ENCODE measurements at places on chromosomes 1 and 21. TPM values are rescaled to one million over a fixed set of nuclear protein-coding genes. Genes with fewer than 3 reads are reported as not detected.
A peak's percentile ranks its signal among the peaks of the same experiment; 100 is the strongest.

DNA sequence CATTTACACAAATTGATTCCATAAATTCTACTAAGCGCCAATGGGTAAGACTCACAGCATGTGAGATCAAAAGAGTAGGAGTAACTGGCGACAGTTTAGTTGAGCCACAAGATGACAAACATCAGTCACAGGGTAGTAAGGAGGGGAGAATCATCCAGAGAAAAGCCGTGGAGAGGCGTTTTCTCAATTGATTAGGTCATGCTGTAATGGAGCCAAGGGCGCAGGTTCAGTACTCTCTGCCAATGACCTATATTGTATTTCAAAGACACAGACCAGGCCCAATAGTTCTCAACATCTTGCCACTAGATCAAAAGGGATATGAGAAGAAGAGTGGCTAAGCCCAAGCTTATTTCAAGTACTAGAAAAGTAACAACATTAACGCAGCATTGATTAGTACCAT, 467.5 kb downstream of the SMYD3 start:
- no peak for DNase-seq

DNA sequence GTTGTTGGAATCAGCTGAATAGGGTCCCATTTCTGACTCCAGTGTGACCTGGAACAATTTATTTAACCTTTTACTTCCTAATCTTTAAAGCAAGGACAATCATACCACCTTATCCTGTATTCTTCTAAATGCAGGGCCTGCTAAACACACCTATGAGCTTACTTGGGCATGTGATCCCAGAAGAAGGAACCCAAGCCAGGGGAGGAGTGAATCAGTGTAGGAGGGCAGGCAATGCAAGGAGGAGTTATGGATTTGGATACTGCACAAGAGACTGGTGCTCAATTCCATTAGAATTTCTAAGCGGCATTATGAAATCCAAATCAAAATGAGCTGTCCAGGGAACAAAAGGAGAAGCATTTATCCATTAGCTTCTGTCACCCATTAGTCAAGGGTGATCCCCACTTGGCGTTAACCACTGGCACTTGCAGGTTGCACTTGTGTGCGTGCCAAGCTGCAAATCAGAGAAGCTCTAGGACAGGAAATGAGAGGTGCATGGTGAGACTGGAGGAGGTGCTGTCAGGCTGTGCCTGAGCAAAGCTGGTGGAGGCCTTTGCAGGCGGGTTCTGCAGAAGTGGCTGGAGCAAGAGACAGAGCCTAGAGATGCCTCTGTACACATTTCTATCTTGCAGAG, 297.2 kb upstream of the PLXNA2 start:
- no peak for DNase-seq

DNA sequence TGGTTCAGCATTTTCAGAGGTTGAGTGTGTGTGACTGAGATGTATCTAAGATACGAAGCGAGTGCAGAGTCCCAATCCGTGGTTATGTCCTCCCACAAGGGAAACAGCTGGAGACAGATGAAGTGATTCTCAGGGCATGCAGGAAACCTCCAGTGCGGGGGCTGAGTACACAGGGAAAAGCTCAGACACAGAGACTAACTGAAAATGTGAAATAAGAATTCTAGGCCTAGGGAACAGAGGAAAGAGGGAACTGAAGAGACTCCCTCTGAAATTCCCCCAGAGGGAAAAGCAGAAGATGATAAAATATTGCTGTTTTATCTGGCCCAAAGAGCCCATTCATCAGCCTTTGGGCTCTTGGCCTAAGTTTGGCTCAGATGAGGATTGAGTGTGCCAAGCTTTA, 116.8 kb downstream of the LRRC53 start:
- DNase-seq, result no peak

- DNase-seq, result no peak
Measured at GRCh38 chr21:42061195-42061985, 9.7 kb upstream of the UMODL1 start.

DNA sequence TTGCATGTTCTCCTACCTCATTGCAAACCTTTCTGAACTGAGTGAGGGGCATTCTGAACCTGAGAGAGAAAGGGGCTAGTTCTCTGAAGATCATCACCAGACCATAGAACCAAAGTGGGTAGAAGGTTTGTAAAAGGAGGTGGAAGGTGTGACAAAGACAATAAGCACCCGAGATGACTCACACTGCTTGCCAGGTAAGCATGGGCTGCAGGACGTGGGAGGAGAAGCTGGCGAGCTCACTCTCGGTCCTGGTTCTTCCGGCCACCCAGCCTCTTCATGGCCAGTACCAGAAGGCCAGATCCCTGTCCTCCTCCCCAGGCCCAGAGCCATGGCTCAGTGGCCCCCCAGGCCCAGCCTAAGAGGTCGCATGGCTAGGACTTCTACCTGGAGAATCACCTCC, 128.3 kb downstream of the TMEM53 start:
- no peak for DNase-seq

GRCh38 chr1:206909161-206909882, 12.1 kb downstream of the IL24 start:
- DNase-seq, result no peak

GRCh38 chr1:160083968-160084770, 2.8 kb downstream of the KCNJ9 start:
- DNase-seq, result peak; percentile 20

- DNase-seq, result no peak
Measured at GRCh38 chr1:53979712-53980450, 33.7 kb downstream of the LRRC42 start.

DNA sequence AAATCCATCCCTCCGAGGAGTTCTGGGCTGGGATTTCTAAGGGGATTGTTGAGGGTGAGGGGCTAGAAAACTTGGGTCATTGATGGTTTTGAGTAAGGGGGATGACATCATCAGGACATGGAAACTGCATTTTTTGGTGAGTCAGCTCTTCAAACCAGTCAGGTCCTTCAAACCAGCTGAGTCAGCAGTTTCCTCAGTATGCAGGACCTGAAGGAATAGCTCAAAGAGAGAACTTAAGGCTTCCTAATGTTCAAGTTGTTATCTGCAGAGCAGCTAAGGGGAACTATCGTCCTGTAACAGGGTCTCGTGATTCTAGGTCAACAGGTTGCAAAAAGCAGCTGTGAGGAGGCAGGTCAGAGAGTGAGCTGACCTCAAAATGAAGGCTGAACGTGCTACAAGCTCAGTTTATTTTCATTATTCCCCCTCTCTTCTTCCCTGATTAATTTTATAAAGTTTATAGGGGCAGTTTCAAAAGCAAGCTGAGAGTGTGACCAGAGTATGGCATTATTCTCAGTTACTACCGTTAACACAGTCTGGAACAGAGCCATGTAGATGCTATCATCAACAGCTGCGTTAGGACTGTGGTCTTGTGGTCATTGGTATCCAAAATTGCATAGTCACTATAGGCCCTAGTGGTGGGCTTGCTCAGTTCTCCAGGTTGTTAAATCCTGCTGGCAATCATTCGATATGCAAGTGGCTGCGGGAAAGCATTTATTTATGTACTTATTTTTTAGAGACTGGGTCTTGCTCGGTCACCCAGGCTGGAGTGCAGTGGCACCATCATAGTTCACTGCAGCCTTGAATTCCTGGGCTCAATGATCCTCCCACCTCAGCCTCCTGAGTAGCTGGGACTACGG, 10.7 kb upstream of the SDC3 start:
- DNase-seq, result no peak

GRCh38 chr21:9774347-9774746, 747.0 kb upstream of the TPTE start:
- DNase-seq, result no peak

DNA sequence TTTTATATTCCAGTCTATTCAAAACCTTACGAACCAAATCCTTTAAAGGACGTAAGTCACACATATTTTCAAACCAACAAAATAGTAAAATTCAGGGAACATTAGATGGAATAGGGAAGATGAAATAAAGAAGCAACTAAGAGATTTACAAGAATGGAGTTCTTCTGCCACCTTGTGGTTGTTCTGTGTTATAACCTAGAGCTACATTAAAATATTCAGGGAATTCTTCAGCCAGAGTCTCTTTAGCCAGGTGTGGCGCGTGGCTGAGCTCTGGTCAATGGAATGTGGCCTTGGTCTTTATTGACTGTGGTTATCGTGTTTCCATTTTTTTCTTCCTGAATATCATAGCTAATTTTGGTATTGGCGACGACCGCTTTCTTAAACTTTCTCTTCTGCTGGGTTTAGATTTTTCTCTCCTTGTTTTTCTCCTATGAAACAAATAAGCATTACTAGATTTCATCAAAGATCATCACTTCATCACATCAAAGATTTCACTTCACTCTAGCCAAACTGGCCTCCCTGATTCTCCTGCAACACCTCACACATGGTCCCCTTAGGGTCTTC, 221.3 kb downstream of the MRPL39 start:
- DNase-seq, result peak; percentile 62

GRCh38 chr21:40143822-40144525, 276.7 kb downstream of the PCP4 start:
- DNase-seq, result peak; percentile 3

DNA sequence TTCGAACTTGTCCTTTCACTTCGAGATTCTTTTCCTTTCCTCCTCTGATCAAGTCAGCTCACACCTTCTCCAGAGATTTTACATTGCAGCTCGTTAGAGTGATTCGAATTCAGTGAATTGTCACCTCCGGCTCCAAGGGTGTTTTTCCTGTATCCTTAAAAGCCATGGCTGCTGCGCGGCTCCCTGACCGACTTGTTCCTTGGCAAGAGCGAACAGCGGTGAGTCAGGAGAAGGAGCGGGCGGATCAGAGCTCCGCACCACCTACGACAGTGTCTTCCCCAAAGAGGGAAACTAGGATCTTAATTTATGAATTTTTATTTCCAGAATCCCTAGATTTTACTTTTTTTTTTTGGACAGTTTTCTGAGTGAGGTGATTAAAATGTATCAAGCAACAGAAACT, 204.4 kb upstream of the ADGRL2 start:
- DNase-seq, result no peak

- DNase-seq, result no peak
Measured at GRCh38 chr1:108012553-108012952, 47.6 kb upstream of the VAV3 start.

GRCh38 chr1:44135886-44136285, 5.5 kb downstream of the KLF18 start:
- DNase-seq, result no peak

DNA sequence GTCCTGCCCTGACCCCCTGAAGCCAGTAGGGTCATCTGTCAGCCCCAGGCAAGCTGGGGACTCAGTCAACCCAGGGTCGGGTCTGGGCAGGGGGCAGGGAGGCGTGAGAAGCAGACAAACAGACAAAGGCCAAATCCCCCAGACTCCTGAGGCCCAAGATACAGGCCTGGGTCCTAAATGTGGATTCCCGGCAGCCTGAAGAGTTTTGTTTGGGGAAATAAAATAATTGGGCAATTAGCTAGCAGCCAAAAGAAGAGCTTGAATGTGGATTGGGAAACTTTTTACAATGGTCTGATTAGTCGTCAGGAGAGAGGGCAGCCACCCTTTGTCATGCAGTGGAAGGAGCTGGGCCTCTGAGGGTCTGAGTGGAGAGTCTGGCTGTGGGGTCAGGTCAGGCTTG, 4.5 kb upstream of the LEFTY2 start:
- no peak for DNase-seq

DNA sequence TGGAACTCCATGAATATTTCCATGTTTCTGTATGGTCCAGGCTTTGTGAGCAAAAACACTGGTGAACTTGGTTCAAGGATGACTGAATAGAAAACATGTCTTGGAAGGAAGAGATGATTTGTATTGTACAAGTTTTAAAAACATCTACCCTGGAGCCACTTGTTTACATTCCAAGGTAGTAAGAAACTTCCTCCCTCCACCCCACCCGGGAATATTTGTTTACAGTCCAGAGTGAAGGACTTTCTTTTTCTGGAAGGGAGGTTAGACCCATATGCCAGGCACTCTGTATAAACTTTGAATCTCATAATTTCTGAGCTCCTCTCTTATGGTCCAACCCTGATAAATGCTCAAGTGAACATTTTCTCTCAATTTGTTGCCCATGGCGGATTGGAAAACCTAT, 323.3 kb upstream of the LYPLAL1 start:
- no peak for DNase-seq

- no peak for DNase-seq
Measured at GRCh38 chr1:175802407-175803123, 59.2 kb upstream of the TNR start.

- no peak for DNase-seq
Measured at GRCh38 chr1:204073837-204074273, 940 bp downstream of the SOX13 start.

- DNase-seq, result no peak
Measured at GRCh38 chr1:111758373-111758772, 2.7 kb downstream of the DDX20 start.

- no peak for DNase-seq
Measured at GRCh38 chr1:25685938-25686665, 69.5 kb downstream of the MAN1C1 start.

DNA sequence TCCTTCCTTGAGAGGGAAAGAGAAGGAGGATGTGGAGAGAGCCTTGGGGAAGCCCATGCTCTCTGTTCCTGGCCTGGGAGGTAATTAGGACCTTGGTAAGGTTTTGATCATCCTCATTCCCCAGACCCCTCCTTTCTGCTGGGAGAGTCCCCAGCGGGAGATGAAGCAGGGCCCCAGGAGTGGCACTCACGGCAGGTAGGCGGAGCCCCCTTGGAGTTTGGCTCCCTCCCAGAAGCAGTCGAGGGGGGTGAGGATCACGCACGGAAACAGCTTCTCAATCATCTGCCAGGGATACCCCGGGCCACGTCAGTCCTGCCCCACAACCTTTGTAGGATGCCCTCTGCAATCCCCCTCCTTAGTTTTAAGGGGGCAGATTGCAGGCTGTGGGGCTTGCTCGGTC, 11.5 kb downstream of the PTCH2 start:
- no peak for DNase-seq

- no peak for DNase-seq
Measured at GRCh38 chr1:32533792-32534327, 5.4 kb upstream of the ZBTB8A start.

DNA sequence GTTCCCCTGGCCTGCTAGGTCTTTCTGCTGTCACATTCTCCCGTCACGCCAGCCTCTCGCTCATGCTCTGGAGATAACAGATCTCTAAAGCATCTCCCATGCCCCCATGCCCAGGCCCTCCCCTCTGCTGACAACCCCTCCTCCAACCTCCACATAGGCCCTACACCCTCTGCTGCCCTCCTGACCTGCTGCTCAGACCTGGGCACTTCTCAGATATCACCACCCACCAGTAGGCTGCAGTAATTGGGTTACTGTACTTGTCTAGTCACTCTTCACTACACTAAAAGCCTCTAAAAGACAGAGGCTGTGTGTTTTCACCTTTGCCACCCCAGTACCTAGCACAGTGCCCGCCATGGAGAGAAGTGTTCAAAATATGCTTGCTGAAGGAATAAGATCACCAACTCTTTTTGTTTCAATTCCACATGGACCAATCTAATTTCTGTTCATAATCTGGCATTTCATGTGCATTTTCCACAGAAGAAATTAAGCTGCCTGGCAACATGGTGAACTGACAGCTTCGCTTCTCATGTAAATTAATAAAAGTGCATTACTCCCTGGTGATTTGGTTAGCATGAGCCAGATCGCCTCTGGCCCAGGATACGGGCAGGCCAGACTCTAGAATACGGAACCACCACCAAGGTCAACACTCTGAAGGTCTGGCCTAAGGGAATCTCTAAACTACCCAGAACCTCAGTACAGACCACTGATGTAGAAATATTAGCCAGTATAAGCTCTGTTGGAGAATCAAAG, 20.7 kb downstream of the LBR start:
- DNase-seq, result no peak

Gene SELL
- 0.13 TPM for total RNA-seq

Gene CELA2B
- not detected for total RNA-seq

Gene SH2D1B
- total RNA-seq, result 0.13 TPM

Gene ZNF695
- 1.0 TPM for total RNA-seq

Gene OR10X1
- total RNA-seq, result not detected

Gene S1PR1
- 254 TPM for total RNA-seq
